CD4-positive, alpha-beta T cell treated with Interleukin-17A for 1 hour (primary cell): ENCODE measurements at places on chromosomes 5 and 9.

- DNase-seq = no peak
Observed at GRCh38 chr9:22204240-22204639, 195.1 kb upstream of the CDKN2B start.

GRCh38 chr5:122937914-122938313 is 92.5 kb downstream of the SNX24 start:
- no peak for DNase-seq

- DNase-seq = no peak
Observed at GRCh38 chr5:148857474-148857873, 31.1 kb downstream of the ADRB2 start.

- no peak for DNase-seq
Observed at GRCh38 chr9:16105168-16106020, 552.6 kb downstream of the CCDC171 start.

DNA sequence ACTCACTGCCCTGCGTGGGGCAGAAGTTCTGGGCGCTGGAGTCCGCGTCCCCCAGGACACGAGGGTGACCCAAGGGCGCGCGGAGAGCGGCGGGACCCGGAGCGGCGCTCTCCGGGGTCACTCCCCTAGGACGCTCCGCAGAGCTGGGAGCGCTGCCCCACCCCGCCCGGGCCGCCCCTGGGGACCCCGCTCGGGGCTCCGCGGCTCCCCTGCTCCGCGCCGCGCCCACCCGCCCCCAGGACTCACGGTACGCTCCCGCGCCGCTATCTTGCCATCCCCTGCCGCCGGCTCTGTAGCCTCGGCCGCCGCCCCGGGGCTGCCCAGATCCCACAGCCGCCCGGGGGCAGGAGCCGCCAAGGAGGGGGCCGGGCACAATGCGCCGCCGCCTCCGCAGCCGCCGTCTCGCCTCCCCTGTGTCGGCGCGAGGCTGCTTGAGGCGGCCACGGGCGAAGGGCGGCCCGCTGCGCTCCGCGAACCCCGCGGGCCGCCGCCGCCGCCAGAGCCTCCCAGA is 303 bp downstream of the LIFR start:
- peak; percentile 2 for DNase-seq

- DNase-seq = no peak
Observed at GRCh38 chr9:33795819-33796218, 458 bp downstream of the PRSS3 start.

DNA sequence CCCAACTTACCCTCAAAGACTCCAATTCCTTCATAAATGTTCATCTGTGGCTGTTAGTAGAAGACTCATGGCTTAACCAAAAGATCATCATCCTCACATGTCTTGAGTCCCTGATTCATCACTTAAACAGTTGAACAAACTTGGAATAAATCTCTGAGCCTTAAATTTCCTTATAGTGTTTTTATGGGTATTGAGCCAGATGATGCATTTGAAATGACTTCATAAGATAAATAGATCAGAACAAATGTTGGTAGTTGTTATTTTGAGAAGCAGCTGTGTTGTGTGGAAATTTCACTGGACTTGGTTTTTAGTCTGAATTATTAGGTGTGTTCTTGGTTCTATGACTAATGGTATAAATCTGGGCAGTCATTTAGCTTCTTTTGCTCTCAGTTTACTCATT is 236.2 kb downstream of the NNT start:
- no peak for DNase-seq

- DNase-seq = no peak
Observed at GRCh38 chr9:122228191-122228567, 578 bp downstream of the LHX6 start.
